ENCODE measurements at places on chromosomes 7 and 10.
A peak's percentile ranks its signal among the peaks of the same experiment; 100 is the strongest.

DNA sequence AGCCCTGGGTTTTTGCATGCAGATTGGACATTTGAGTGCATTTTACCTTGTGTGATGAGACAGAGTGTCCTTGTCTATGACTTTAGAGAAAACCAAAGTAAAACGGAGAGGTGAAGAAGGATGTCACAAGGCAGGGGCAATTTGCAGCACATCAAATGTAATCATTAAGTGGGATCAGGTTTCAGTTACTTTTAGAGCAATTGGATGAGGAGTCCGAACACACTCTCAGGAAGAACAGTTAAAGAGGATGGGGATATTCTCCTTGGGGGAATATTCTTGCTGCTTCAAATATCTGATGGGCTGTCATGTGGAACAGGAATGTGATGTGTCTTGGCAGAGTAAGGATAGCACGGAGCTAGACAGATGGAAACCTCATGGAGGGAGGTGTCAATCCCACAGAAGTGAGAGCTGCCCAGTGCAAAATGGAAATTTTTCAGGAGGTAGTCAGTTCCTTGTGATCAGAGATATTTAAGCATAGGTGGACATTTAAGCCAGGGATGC lies 757 bp downstream of the RAB19 start:
- no peak for DNase-seq

GRCh38 chr10:57338823-57339558 lies 928.7 kb downstream of the IPMK start:
- peak; percentile 16 for DNase-seq

DNA sequence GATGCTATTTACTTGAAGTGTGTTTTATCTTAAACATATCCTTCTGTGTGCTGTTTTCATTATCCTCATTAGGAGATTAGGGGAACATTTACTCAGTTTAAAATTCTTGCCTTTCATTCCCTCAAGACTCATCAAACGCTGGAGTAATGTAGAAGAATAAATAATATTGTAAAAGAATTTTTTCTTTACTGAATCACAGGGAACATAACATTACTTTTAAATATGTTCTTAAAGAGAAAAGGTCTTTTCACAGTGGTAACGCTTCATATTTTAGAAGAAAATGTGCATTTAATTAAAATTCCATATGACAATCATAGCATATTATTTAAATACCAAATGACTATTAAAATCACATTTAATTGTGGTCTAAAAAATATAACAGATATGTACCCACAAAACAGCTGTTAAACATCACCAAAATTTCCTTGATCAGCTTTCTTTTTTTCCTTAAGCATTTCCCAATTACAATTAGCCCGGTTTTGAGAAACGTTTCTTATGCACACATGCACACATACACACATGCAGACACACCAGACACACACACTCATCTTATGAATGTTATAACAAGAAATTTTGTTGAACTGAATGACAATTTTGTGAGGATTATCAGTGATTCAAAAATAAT lies 102.0 kb upstream of the GLI3 start:
- no peak for DNase-seq

GRCh38 chr10:4334871-4335270 lies 491.1 kb upstream of the AKR1E2 start:
- DNase-seq: no peak

DNA sequence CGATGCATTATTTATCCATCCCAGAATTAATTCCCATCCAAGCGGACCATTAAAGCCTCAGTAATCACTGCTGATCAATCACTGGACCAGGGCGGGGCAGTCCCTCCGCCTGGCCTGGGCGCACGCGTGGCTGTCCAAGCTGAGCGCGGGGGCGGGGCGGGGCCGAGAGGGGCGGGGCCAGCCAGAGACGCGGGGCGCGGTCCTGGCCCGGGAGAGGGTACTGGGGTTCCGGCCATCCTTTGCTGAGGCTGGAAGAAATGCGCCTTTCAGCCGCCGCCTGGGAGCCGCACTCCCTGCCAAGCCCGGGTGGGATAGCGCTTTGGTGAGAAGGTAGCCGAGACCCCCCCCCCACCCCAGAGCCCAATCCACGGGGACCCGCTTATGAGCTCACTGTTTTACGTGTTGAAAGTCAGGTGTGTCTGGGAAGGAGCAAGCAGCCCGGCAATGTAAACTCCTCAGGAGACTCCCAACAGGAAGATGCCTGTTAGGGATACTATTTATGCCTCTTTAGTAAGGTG lies at the start of gene ARHGAP22:
Gene ARHGAP22 (minus strand): TSS at position 83 of the 518 bp plus-strand sequence. CDS start 277 bp downstream, outside the sequence.
- DNase-seq: no peak

- DNase-seq: peak; percentile 60
These were observed 2.5 kb downstream of the VOPP1 start for GRCh38 chr7:55569797-55570196.

- DNase-seq: no peak
These were observed 15.8 kb downstream of the CCNY start for GRCh38 chr10:35352097-35352496.

GRCh38 chr10:62010366-62010765 lies 108.9 kb downstream of the ARID5B start:
- DNase-seq: no peak

GRCh38 chr10:110488940-110489339 lies 8.8 kb upstream of the DUSP5 start:
- DNase-seq: no peak

DNA sequence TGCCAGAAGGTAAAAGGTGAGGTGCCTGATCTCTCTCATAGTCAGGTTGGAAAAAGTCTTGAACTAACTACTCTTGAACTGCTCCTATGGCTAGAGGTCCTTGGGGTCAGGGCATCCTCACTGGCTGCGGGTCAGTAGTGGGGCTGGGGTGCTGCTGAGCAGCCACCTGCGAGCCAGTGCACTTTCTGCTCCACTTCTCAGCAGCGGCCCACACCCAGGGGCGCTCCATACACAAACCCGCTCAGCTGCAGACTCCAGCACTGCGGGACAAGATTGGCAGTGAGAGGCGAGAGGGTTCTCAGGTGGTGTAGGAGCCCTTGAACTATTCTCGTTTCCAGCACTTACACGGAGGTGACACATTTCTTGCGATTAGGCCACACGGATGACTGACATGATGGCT lies 6.0 kb downstream of the ABCA13 start:
- DNase-seq: no peak

DNA sequence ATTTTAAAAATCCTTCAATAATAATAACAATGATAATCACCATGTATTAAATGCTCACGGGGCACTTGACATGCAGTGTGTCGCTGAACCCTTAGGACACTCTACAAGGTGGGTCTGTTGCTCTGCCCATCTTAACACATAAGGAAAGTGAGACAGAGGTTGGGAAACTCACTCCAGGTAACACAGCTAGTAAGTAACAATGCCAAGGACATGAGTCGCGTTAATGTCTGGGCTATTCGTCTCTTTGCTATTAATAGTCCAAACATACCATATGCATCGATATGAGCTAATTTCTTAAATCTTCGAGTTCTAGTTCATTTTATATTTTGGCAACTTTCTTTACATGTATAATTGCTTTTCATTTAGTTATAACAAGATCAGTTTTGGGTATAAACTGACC lies 79.5 kb downstream of the BEND7 start:
- no peak for DNase-seq

- no peak for DNase-seq
These were observed 1095.4 kb upstream of the CELF2 start for GRCh38 chr10:9922126-9922870.

DNA sequence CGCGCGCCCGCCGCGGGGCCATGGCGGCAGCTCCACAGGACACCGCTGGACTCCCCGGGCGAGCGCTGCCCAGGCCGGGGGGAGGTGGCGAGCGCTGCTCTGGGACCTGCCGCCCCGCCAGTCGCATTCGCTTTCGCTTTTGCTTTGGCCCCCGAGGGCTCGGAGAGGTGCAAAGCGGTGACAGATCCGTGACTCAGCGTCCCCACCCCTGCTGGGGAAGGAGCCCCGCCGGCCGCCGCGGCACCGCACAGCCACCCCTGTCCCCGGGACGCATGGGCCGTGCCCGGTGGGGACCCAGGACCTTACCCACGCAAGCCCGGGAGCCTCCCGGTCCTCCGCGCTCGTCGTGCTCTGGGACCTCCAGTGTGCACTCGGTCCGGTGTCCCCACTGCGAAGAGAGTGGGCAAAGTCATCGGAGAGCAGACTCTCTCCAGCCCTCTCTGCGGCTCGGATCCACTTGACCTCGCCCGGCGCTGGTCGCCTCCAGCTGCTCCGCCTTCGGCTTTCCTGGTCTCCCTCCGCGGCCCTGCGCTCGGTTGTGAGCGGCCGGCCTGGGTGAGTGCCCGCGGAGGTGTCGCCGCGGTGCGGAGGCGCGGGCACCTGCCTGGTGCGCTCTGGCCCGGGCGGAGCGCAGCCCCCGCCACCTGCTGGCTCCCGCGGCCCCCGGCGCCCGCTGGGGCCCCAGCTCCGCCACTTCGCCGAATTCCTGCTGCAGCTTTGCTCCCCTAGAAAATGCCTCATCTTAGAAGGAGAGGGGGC lies at the start of gene IL15RA:
Gene IL15RA (minus strand): TSS at position 73 of the 759 bp plus-strand sequence. CDS start 51 bp downstream, at position 22.
- DNase-seq: peak; percentile 84

DNA sequence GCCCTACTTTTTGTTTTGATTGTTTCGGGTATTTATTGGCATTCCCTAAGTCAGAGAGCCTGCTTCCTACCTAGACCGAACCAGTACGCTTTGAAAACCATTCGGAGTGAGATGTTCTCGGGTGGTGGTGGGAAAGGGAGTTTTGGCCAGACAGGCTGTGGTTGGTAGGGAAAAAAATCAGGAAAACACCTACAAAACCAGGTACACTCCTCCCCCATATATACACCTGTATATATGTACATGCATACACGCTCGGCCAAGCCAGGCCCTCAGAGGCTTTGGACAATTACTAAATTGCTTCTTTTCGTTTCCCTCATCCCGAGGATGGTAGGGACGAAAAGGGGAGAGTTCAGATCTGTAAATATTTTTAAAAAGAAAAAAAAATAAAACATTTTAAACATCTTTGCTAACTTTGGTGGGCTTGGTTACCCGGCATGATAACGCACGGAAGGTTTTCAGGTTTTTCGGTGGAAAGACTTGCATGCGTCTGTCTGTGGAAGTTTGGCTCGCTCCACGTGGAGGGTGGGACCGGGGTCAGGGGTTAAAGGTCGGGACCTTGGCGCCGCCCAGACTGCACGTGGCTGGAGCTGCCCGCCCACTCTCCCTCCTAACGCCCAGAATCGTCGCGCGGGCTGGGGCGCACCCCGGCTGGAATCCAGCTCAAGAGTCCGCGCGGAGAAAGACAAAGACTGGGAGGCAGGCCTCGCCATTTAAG lies 2.5 kb downstream of the HMX2 start:
- no peak for DNase-seq

DNA sequence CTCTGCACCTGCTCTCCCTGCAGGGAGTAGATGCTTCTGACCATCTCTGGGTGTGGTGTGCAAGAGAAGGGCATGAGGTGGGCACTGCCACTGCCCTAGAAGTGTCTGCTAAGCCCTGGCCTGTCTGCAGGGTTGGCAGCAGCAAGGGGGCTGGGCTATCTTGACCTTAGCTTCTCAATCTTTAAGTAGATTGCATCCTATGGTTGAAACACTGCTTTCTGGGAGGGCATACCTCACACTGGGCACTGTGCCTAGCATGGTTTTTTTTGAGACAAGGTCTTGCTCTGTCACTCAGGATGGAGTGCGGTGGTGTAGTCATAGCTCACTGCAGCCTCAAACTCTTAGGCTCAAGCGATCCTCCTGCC lies 54.9 kb downstream of the CLIP2 start:
- DNase-seq: no peak

DNA sequence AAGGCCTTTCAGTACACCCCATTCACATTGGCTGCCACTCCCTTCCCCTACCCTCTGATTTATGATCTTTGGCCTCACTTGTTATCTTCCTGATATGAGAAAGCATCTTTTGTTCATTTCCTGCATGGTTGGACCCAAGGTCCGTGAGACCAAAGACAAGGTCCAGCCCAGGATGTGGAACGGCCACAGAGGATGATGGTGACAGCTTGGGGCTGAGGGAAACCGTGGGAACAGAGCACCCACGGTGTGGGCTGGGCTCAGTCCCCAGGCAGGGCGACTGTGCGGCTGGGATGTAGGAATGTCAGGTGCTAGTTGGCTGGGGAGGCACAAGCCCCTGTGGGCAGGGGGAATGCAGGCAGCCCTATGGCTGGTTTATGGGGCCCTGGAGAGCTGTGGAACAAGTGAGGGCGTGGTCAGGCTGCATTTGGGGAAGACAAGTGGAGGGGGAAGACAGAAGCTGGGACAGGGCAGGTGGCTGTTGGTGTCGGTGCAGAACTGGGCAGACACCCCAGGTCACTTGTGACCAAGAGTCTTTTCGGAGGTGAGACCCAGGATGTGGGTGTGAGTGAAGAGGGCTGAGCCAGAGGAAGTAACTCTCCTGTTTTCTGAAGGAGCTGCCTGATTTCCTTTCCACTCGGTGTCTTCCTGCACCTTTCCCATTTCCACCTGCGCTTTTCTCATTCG lies 51.7 kb upstream of the IGFBP3 start:
- no peak for DNase-seq

GRCh38 chr10:794382-794956 lies 105.0 kb upstream of the DIP2C start:
- DNase-seq: no peak

DNA sequence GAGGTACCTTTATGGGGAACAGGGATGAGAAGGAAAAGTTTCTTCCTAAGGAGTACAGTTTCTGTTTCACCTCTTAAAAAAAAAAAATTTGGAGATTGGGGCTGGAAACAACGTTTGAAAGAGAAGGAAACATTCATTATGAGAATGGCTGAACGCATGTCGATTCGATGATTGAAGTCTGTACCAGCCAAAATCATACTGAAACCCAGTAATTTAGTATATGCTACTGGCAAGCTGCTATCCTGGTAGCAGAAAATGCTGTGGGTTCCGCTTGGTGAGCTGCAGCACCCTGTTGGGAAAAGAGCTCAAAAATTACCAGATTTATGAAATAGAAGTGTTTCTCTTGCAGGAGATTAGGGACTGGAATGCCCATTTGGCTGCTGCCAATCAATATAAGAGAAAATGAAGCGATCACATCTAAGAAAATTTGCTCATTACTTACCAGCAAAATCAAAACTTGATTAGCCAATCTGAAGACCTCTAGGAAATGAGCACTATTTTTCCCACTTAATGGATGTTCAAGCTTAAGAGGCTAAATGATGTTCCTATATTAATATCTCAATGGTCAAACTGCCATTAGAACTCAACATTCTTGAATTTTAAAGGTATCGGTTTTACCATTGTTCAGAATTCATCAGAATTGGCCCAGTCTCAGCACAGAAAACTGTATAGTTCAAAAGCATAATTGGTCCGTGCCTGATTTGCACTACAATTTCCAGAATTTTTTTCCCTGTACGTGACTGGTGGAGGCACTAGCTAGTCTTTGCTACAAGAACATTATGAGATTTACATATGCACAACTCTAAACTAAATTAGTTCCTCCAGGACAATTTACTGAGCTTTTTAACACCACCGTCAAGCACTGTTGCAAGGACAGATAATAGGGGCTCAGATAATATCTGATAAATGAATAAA lies 1.2 kb upstream of the ITGB1 start:
- no peak for DNase-seq

Data from CD4-positive, alpha-beta T cell treated with Interleukin-17A for 1 hour (primary cell).